ENCODE measurements at places on chromosomes 6 and 20.

GRCh38 chr6:165573671-165574070 lies 89.4 kb downstream of the PDE10A start:
- peak; percentile 93 for DNase-seq

GRCh38 chr20:8209061-8209460 lies 77.0 kb downstream of the PLCB1 start:
- DNase-seq: peak; percentile 36

- DNase-seq: no peak
Observed at GRCh38 chr6:131001111-131001736, 61.8 kb downstream of the EPB41L2 start.

- DNase-seq: no peak
Observed at GRCh38 chr6:129510950-129511349, 199.0 kb downstream of the ARHGAP18 start.

- DNase-seq: no peak
Observed at GRCh38 chr20:47244451-47244850, 112.0 kb downstream of the ZMYND8 start.

DNA sequence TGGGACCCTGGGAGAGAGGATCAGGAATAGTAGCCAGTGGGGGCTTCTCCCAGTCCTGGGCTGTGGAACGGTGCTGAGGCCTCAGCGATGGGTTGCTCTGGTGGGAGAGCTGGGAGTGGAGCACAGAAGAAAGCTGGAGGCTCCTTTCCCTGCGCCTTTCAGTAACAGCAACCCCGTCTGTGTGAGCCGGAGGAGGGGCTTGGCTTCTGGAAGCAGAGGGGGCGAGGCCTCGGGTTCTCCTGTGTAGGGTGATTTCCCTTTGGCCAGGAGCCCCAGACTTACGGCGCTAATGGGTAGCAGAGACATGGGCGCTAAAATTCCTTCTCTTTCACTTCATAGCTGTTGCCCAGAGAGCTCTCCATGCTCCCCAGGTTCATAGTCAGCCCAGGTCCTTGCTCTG lies 55.0 kb downstream of the DAAM2 start:
- DNase-seq: peak; percentile 79

DNA sequence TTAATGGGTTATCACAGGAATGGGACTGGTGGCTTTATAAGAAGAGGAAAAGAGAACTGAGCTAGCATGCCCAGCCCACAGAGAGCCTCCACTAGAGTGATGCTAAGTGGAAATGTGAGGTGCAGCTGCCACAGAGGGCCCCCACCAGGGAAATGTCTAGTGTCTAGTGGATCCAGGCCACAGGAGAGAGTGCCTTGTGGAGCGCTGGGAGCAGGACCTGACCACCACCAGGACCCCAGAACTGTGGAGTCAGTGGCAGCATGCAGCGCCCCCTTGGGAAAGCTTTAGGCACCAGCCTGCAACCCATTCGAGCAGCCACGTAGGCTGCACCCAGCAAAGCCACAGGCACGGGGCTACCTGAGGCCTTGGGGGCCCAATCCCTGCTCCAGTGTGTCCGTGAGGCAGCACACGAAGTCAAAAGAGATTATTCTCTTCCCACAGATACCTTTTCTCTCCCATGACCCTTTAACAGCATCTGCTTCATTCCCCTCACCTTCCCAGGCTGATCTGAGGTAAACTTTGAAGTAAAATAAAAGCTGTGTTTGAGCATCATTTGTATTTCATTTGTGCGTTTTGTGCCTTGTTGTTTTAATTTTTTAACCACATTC lies 4.4 kb downstream of the HLA-E start:
- no peak for DNase-seq

- peak; percentile 2 for DNase-seq
Observed at GRCh38 chr20:3276680-3277015, 37.7 kb upstream of the SLC4A11 start.

DNA sequence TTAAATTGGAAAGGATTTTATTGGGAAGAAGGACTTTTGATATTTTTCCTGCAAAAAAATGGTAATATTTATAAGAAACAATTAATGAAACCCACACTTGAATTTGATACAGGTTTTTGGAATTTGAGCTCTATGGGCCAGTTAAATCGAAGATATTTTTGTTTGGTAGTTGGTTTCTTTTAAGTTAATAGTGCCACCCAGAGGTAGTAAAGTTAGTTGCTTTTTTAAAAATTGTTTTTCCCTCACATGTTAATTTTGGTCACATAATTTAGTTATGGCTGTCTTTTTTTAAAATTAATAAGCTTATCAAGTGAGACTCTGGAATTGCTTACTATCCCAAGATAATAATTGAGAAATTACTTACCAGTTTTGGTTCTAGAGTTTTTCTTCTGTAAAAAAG lies 7.1 kb downstream of the PRIM2 start:
- DNase-seq: peak; percentile 31

GRCh38 chr20:39885975-39886649 lies 802.9 kb downstream of the MAFB start:
- DNase-seq: no peak

DNA sequence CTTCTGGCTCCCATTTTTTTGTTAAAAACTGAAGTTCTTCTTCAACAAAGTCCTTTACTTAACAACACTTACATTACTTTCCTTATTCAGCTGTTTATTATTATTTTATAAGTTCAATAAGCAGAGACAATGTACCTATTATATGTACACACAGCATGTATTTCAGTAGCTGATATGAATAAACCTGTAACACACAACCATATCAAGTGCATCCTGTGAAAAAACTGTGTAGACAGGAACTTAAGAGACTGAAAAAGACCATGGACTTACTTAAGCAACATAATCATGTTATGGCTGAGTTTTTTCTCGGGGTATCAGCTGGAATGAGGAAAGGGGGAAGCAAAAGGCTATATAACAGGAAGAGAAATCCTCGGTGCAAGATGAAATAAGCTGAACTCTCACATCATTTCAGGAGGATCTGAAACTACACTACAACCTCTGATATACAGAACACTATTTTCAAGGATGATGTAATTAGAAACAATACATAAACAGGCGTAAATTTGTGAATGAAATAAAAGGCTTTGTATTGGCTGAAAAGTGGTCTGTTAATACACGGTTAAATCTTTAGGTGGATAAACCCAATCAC lies 70.9 kb downstream of the REV3L start:
- no peak for DNase-seq

GRCh38 chr6:53244399-53244931 lies 95.8 kb upstream of the GCM1 start:
- DNase-seq: no peak

- no peak for DNase-seq
Observed at GRCh38 chr20:57995381-57995977, 233.0 kb downstream of the ANKRD60 start.

DNA sequence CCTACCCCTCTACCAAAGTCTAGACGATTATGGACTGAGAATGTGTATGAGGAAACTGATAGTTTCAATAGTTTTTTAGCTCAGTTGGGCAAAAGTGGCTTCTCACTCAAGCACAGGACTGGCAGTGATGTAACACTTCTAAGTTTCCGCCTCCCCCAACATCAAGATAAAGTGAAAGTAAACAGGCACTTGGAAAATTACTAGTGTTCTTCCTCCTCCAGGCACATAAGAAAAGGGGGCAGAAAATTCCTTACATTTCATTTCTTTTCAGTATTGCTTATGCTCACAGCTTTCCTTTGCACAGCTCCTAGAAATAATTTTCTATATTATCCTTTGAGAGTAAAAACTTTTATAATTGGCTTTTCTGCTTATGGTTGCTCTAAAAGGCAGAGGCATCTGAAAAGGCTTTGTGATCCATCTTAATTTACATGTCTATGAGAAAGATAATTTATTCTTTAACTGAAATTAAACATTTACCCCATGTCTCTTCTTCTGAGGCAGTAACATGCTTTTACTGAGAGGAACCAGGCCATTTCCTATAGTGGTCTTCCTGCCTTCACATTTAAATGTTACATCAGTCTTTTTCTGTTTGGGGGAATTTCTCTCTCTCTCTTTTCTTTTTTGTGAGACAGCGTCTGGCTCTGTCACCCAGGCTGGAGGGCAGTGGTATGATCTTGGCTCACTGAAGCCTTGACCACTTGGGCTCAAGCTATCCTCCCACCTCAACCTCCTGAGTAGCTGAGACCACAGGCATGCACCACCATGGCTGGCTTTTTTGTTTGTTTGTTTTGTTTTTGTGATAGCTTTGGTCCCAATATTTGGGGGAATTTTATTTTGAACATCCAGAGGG lies 65.0 kb upstream of the EEF1A1 start:
- DNase-seq: peak; percentile 94

All from lung (tissue), 17 donors.